ENCODE measurements at places on chromosomes 6 and 20. TPM values are rescaled to one million over a fixed set of nuclear protein-coding genes. Genes with fewer than 3 reads are reported as not detected.

GRCh38 chr6:124090491-124090890 lies 286.8 kb downstream of the NKAIN2 start:
- no peak for DNase-seq

- DNase-seq, result no peak
Observed at GRCh38 chr6:113049190-113049589, 702.1 kb downstream of the RFPL4B start.

- DNase-seq, result peak; percentile 70
Observed at GRCh38 chr6:45378334-45378926, 696 bp upstream of the SUPT3H start.

DNA sequence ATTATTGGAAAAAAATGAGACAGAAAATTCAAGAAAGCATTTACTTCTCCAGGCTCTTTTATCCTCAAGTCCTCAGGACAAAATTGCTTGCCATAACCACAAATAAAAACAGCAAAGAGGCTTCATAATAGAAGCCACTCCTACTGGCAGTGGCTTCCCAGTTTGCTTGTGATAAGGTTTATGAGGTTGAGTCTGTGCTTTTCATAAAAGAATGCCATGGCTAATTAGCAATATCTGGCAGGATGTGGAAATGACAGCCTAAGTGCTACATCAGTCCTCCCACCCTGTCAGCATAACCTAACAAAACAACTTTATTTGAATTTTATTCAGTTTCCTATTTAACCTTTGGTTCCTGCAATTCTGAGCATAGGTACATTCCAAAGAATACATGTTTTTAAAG lies 80.9 kb upstream of the HTR1E start:
- DNase-seq, result no peak

- DNase-seq, result peak; percentile 88
Observed at GRCh38 chr6:144008120-144008811, at the start of gene PLAGL1. PLAGL1 (minus strand) TSS chr6:144008259; CDS start chr6:143948136, 60,123 bp downstream.

- peak; percentile 50 for DNase-seq
Observed at GRCh38 chr6:3738381-3739131, 13.0 kb downstream of the PXDC1 start.

DNA sequence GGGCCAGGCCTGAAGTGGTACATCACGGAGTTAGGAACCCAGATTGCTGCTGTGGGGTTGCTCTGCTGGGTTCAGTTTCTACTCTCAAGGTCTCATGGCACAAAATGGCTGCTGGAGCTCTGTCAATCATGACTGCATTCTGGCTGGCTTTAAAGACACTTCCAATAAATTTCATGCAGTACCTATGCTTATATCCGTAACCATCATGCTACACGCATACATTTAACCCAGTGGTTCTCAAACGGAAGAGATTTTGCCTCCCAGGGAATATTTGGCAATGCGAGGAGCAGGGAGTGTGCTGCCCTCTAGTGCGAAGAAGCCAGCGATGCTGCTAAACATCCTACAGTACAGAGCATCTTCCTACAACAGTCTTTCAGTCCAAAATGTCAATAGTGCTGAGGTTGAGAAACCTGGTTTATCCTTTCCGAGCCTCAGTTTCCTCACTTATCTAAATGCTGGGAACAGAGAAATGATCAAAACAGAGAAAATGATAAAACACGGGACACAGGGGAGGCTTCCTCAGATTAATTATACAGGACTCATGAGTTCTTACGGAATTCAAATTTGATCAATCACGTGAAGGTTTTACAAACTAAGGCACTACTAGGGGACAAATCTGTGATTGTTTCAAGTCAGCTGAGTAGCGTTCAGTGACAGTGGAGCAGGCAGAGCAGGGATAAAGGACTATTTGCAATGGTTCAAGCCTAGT lies 9.6 kb upstream of the SLC2A10 start:
- no peak for DNase-seq

SLC52A3 gene
- total RNA-seq, result 2.7 TPM

NDRG3 gene
- 27.9 TPM for total RNA-seq

METTL24 gene
- 1.1 TPM for total RNA-seq

CYP21A2 gene
- total RNA-seq, result 0.30 TPM

CLPSL2 gene
- not detected for total RNA-seq

All from Right ventricle myocardium inferior (tissue), 1 donor.